Right ventricle myocardium inferior (tissue), 1 donor: ENCODE measurements at places on chromosomes 13 and 19. TPM values are rescaled to one million over a fixed set of nuclear protein-coding genes. Genes with fewer than 3 reads are reported as not detected.

DNA sequence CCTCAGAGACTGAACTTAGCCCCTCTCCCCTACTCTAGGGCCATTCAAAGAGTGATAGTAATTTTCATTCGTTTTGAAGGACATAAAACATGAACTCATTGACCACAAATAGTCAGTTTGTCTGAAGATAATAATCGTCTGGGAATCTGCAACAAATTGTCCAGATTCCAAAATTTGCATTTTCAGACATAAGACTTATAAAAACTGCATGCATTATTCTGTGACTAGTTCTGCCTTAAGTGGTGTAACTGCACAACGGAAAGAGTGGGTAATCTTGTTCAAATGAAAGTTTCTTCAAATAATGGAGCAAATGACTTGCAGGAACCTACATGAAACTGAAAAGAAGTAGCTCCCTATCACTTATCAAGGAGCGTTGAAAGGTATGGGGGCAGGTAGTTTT is 8.4 kb downstream of the CSNK1A1L start:
- DNase-seq = no peak

The HIF3A gene
- total RNA-seq = 73.8 TPM

DNA sequence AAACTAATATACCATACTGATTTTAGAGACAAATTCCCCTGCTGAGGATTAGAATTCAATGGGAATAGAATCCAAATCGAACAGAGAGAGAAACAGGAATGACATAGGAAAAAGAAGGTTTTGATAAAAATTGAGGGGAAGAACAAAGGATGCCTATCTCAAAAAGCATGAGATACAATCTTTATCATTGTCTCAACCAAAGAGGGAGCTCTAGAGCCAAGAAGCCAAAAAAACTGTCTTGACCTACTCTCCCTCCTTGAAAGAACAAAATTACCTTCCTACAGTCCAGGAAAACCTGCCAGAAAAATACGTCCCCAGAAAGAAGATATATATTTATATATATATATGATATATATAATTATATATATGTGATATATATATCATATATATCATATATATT is 39.2 kb upstream of the MIR17HG start:
- DNase-seq = no peak

GRCh38 chr19:12838182-12838885 is at the start of gene MAST1:
Gene MAST1 (plus strand): TSS chr19:12838515. CDS start chr19:12838573, 58 bp downstream.
- no peak for DNase-seq

GRCh38 chr13:109868578-109869311 is 82.4 kb upstream of the IRS2 start:
- DNase-seq = no peak

The ZNF540 gene
- 6.8 TPM for total RNA-seq

DNA sequence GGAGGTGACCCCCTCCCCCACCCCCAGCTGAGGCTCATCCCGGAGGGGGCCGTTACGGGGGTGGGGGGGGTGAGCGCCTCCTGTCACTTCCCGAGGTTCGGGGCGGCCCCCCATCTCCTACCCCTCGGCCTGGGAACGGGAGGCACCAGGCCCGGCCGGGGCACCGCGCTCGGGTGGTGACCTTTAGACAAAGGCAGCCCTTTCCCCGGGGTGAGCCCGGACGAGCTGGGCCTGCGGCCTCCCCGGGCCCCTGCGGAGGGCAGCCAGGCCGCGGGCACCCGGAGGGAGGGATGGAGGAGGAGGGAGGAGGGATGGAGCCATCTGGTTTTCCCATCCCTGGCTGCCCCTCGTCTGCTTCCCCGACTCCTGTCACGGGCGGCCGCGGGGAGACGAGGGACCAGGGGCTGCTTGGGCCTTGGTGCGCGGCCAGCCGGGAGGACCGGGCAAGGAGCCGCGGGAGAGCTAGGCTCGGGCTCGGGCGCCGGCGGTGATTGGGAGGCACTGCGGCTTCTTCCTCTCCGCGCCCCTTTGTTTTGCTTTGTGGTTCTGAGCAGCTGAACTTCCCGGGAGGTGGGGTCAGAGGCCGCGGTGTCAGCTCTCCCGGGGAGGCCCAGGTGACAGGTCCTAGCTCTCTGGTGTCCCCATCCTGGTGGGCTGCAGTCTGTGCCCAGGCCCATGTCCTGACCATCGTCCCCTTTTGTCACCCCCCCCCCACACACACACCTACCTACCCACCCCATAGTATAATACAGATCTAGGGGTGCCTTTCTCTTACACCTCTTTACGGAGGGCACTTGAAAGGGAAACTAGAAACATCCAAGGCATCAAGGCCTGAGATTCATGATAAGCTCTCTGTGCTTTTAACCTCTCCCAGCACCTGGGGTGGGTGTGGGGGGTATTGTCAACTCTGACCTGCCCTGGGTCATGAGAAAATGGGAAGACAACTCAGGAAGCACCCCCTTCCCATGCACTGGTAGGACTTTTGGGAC is 1.3 kb downstream of the BICRA start:
- peak; percentile 80 for DNase-seq

DNA sequence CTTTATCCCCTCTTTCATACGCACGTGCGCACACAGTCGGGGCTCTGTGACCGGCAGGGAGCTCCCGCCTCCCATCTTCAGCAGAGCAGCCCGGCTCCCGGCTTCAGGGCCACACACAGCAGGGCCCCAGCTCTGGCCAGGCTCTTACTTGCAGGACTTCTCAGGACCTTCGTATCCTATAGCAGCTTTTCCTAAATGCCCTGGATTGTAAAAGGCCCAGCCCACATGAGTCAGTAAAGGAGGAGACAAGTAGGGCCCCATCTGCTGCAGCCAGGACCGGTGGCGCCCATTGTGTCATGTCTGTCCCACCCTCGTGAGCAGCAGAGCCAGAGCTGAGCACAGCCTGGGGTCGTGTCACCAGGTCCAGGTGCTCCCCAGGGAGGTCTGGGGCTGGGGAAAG is 107.6 kb upstream of the VSTM2B start:
- DNase-seq = no peak

The MYO1F gene
- 9.3 TPM for total RNA-seq

DNA sequence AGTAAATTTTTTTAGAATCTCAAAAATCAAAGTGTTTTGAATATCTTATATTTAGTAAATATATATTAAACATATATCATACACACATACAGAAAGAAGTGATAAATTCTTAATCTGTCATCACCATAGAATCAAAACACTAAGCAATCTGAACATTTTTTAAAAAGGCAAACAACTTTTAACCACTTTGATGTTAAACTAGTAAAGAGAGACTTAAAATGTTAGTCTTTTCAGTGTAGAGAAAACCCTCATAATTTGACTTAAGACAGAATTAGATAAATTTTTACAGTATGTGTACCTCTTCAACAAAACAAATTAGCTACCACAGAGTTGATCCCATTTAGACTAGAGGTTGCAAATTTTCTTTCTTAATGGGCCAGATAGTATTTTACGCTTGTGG is 13.4 kb downstream of the SUPT20H start:
- no peak for DNase-seq

DNA sequence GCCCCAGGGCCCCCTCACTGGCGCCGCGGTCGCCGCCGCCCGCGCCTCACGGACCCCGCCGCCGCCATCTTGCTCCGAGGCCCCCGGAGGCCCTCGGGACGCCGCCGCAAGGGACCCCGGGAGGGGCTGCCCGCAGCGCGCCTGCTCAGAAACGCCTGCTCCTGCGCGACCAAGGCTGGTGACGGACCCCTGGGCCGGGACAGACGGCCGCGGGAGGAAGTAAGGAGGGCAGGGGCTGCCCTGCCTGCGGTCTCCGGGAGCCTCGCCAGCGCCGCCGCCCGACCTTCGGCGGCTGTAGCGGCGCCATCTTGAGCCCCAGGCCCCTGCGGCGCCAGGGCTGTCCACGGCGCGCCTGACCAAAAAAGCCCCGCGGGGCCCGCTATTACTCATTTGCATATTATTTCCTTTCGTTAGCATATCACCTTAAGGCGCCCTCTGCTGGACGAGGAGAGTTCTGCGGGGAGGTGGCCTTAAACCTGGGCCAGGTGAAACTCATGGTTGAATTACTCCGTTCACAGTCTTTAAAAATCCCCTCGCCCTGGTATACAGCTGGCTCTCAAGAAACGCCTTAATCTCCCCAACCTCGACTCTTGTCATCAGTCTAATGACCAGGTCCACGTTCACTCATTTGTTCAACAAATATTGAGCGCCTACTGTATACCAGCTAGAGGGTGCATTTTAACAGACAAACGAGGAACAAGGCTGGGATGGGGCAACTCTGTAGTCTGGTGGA is at the start of gene REXO1:
TSS of gene REXO1 (minus strand) at position 85 of the 733 bp plus-strand sequence. CDS start 125 bp downstream, outside the sequence.
- DNase-seq = peak; percentile 97

DNA sequence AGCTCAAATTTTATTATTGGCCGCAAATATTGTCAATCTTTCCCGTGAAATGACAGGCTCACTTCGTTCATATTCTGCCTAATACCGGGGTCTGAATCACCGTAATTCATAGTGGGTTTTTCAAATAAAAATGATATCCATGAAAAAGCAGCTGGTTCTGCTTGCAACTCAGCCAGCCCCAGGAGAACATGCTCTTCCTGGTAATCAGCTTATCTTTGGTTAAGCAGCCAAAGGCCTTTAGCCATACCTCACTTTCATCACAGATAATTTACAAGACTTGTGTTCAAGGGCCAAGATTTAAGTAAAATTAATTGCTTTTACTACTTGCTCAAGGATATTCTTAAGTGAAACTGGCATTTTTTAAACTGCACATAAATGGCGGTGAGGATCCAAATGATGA is 22.5 kb downstream of the RNASEH2B start:
- no peak for DNase-seq

DNA sequence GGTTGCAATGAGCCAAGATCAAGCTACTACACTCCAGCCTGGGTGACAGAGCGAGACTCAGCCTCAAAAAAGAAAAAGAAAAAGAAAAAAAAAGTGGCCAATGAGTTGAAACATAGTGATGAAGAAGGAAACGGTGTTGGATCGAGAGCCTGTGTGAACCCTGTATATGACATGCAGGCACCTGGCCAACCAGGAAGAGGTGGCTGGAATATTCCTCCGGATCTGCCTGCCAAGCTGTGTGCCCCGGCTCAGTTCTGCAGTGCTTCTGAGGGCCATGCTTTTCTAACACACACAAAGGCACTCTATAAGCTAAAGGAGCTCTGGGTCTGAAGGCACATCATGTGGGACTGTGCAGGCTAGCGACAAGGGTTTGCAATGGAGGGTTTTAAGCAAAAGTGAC is 3.7 kb upstream of the ZNF444 start:
- DNase-seq = no peak

The ZNF473 gene
- 3.2 TPM for total RNA-seq

GRCh38 chr19:45247136-45247535 is 1.9 kb upstream of the EXOC3L2 start:
- no peak for DNase-seq

GRCh38 chr19:40804783-40805242 is 5.8 kb downstream of the EGLN2 start:
- DNase-seq = no peak

DNA sequence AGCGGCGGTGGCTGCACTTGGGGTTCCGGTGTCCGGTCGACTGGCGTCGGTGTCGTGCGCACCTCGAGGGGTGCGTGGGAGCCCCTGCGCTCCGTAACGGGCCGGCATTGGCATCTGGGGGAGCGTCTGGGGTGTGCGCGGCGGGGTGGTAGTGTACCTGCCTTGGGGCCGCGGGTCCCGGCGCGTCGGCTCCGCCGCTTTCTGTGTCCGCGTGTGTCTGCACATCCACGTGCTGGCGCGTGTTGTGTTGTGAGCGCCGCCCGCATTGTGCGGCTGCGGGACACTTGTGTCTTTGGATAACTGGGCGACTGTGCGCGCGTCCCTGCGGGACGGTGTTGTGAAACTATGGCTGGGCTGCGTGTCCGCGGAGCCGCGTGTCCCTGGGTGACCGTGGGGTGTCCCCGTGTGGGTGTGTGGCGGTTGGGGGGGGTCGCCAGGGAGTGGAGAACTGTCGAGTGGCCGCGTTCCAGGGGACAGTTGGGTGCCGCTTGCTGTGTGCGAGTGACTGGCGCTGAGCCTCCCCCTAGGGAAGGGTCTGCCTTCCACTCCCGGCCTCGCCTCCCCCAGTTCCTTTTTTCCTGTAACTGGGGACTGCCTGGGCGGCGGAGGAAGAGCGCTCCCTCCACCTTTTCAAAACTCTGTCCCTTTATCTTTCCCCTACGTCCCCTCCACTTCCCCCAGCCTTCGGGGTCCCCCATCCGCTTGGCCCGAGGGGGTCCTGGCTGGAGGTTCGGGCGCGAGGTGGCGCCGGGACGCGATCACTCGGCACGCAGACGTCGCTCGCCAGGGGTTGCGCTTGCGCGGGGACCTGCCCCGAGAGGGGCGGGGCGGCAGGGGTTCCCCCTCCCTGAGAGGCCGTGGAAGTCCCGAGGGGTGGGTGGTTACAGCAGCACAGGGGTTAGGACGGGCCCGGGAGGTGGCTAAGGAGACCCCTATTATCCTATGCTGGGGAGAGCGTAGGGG is 5.7 kb upstream of the NFIC start:
- peak; percentile 90 for DNase-seq

The ATCAY gene
- not detected for total RNA-seq
